Motor neuron (in vitro differentiated cells): ENCODE measurements at places on chromosomes 16 and 17. TPM values are rescaled to one million over a fixed set of nuclear protein-coding genes. Genes with fewer than 3 reads are reported as not detected.
A peak's percentile ranks its signal among the peaks of the same experiment; 100 is the strongest.

Gene TMEM220
- 0.89 and 1.1 TPM in 2 replicates for total RNA-seq

Gene KRTAP4-6
- 0.73 TPM in 1 of 2 replicates, not detected in the other for total RNA-seq

Gene SIRT7
- total RNA-seq: 13.0 and 14.2 TPM in 2 replicates

Gene TRPV3
- total RNA-seq: 0.11 and 0.94 TPM in 2 replicates

DNA sequence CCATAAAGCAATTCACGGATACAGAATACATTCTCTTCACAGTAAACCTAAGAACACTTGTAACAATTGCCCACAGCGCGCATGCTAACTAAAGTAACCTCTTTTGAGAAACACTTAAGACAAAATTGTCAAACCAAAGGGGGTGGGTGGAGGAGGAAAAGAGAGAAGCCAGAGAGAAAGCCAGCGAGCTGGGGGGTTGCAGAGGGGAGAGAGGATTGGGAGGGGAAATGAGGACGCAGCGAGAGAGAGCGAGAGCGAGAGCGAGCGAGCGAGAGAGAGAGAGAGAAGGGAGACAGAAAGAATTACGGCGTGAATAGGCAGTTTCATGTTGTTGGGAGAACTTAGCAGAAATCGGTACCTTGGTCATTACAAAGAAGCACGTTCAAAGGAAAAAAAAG lies 1.6 kb upstream of the HOXB7 start:
- ATAC-seq: no peak

Gene SLFN14
- total RNA-seq: not detected in 2 replicates

- no peak for ATAC-seq
Measured at GRCh38 chr16:7765079-7765550, 432.5 kb downstream of the RBFOX1 start.

Gene PYY
- total RNA-seq: not detected in 2 replicates

DNA sequence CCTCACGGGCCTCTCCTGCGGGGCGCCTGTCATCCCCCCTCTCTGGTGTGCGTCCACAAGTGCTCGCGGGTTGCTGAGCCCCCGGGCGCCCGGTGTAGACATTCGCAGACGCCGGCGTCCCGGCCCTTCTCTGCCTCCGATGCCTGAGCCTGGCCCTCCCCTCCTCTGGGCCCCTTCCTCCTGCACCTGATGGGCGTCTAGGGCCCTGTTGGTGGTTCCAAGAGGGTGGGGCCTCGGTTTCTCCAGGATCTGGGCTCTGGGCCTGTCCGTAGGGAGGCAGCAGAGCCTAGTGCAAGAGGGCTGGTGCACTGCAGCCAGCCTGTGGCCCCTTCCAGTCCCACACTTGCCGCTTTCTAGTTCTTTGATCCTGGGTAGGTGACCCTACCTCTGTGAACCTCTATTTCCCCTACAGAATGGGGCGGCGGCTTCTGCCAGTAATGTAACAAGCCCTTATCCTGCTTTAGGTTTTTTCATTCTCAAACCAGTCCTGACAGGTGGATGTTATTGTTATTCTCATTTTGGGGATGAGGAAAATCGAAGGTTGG lies 623 bp downstream of the E4F1 start:
- no peak for ATAC-seq

DNA sequence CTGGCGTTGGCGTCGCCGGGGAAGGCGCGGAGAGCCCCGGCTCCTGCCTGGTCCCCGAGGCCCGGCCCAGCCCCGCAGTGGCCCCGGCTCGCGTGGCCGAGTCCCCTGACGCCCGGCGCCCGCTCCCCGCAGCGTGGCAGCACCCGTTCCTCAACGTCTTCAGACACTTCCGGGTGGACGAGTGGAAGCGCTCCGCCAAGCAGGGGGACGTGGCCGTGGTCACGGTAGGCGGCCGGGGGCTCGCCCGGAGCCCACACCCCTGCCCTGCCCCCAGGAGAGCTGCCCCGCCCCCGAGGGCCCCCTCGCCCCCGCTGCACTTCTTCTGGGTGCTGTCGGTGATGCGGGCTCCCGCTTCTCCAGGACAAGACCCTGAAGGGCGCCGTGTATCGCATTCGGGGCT lies 466 bp downstream of the WDR90 start:
- peak; percentile 12 for ATAC-seq

DNA sequence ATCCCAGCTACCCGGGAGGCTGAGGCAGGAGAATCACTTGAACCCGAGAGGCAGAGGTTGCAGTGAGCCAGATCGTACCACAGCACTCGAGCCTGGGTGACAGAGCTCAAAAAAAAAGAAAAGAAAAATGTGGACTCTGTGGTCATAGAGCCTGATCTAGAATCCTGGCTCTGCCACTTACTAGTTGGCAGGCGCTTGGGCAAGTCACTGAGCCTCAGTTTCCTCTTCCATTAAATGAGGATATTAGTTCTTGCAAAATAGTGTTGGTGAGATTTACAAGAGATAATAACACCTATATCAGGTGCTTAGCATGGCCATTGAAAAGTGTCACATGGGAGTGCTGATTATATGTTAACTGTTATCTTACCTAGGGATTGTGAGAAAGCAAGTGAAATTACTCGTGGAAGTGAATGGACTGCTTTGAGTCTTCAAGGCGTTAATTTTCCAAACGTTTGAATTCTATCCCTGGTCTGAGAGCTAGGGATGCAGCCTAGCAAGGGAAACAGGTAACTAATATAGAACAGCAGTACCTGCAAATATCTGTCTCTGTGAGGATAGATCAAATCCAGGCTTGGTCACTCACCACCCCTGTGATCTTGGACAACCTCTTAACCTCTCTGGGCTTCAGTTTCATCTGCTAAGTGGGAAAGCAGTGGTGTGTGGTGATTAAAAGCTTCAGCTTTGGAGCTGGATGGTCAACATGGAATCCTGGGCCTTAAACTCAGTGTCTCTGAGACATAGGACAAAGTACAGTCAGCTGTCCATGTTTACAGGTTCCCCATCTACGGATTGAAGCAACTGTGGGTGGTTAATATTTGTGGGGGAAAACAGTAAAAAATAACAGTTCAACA lies 953 bp upstream of the NSMCE1 start:
- ATAC-seq: no peak

DNA sequence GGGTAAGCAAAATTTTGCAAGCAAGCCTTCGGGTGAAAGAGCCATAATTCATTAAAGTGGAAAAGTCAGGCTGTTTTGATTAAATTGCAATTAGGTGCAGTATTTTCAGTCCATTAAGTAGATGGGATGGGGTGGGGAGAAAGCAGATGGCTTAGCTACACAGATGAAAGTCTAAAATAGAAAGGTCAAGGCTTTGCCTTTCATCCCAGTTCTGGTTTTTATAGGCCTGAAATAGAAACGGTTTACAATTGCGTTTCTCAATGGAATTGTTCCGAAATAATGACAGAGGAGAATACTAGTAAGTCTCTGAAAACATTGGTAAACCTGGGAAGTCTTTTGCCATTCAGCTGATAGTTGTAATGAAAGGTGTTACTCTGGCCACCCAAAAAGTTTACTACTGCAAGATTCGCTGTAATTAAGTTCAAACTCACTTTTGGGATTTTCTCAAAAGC lies 1.5 kb downstream of the PPM1E start:
- no peak for ATAC-seq

GRCh38 chr17:12877953-12878669 lies 88.8 kb downstream of the ARHGAP44 start:
- no peak for ATAC-seq

GRCh38 chr17:62719586-62719985 lies 88.5 kb downstream of the MARCHF10 start:
- no peak for ATAC-seq
